NCI-H1092 (cell line): ENCODE measurements at places on chromosomes 13 and 19.

DNA sequence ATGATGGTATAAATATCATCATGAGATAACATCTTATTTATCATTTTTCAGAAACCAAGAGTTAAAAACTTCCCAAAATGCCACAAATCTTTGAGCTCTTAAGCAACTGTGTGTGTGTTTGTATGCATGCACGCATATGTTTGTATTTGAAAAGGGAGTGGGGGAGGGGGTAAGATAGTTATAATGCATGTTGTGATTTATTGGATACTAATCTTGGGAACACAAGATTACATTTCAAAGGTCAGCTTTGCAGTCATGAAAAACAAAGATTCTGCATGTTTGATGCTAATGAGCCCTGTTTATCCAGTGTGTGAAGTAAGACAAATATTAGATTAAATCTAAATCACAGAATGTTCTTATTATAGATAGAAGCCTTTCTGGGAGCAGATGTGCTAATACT is 355.9 kb downstream of the DCT start:
- no peak for DNase-seq

DNA sequence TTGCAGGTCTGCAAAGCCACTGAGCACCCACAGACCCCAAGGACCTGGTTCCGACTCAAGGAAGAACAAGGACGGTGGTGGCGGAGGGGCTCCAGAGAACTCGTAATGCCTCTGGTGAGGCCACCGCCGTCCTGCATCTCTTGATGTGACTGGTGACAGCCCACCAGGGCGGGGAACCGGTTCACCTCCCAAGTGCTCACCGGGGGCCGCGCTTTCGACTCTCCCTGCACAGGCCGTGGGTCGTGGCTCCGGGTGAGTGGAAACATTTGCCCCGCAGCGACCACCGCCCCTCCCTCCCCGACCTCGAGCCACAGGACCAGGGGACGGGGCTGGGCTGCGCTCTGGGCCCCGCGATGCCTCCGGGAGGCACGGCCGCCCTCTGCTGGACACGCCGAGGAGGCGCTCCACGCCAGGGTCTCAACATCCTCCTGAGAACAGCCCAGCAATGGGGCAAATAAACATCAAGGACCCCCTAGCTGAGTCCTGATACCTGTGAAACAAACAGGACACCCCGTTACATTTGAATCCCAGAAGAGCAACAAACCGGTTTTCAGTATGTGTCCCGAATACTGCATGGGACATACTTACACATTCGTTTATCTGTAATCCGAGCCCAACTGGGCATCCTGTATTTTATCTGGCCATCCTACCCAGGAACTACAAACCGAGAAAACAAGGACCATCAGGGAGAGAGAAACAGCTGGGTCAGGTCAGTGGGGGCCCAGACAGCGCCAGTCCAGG is 3.9 kb upstream of the PLPP2 start:
- DNase-seq: no peak

DNA sequence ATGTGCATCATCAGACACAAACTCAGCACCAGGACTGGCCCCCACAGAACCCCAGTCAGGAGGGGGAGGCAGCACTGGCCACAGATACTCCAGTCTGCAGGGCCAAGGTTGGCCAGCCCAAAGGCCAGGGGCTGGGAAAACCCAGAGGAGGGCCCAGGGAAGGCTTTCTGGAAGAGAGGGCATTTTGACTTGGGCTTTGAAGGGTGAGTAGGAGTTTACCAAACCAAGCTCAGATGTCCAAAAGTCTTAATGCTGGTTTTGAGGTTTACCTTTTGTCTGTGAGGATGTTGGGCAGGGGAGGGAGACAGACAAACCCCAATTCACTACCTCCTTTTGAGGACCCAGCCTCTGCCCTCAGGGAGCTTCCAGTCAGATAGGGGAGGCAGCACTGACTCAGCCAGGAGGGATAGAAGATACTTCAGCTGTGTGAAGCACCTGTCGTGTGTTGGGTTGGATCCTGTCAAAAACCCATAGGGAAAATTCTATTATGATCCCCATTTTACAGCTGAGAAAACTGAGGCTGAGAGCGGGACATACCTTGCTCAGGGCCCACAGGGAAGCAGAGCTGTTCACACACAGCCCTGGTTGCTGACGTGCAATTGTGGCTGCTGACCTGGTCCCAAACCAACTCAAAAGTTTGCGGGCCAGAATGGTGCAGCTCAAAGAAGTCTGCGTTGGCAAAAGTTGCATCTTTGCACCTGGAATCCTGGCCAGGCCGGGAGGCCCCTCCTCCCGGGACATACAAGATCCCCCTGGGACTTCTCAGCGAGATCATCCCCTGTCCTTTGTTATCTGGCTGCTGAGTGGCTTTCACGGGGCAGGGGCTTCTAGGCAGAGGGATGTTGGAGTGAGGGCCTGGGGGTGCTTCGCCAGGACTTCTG is 13.1 kb downstream of the CILP2 start:
- no peak for DNase-seq

DNA sequence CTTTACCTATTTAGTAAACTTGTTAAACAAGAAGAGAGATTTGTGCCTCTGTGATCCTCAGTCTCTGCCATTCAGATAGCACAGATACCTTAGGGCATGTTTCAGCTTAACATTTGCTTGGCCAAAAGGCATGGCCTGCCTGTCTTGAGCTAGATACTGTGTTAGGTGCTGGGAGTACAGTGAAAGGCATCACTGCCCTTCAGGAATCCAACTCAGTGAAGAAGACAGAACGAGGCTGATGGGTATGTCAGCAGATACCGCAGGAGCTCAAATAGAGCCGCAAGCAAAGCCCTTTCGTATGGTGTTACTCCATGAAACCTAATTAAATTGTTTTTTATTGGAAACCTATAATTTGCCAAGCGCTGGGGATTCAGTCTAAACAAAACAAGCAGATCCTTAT is 12.9 kb downstream of the ZNF507 start:
- no peak for DNase-seq

- no peak for DNase-seq
Measured at GRCh38 chr19:38362076-38362945, 12.1 kb upstream of the PSMD8 start.

- no peak for DNase-seq
Measured at GRCh38 chr13:34808649-34809048, 133.4 kb upstream of the NBEA start.

DNA sequence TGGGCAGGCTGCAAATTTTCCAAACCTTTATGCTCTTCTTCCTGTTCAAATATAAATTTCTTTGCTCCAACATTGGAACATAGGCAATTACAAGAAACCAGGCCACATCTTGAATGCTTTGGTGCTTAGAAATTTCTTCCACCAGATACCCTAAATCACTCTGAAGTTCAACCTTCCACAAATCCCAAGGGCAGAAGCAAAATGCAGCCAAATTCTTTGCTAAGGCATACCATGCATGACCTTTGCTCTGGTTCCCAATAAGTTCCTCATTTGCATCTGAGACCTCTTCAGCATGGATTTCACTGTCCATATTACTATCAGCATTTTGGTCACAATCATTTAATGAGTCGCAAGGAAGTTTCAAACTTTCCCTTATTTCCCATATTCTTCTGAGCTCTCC is 130.9 kb downstream of the DIAPH3 start:
- DNase-seq: no peak

DNA sequence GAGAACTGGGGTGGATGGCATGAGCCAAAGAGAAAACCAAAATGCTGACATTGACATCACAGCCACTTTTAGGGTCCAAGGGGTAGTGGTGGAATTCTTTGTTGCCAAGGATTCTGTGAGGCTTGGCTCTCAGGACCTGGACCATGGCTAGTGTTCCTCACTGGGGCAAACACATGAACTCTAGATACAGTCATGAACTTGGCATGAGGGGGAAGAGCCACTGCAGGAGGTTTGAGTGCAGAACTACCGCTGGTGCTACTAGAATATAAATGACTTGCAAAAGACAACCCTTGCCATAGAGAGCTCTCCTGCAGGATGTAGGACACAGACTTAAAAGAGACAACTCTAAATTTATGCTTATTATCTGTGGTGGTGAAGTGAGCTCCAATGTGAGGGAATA is 29.8 kb upstream of the FRY start:
- no peak for DNase-seq

GRCh38 chr13:60369242-60369641 is 27.8 kb upstream of the TDRD3 start:
- DNase-seq: no peak

- no peak for DNase-seq
Measured at GRCh38 chr13:28678809-28679208, 19.9 kb downstream of the POMP start.
